Gastroesophageal sphincter (tissue), 4 donors: ENCODE measurements at places on chromosomes 1 and 21. TPM values are rescaled to one million over a fixed set of nuclear protein-coding genes. Genes with fewer than 3 reads are reported as not detected.

DNA sequence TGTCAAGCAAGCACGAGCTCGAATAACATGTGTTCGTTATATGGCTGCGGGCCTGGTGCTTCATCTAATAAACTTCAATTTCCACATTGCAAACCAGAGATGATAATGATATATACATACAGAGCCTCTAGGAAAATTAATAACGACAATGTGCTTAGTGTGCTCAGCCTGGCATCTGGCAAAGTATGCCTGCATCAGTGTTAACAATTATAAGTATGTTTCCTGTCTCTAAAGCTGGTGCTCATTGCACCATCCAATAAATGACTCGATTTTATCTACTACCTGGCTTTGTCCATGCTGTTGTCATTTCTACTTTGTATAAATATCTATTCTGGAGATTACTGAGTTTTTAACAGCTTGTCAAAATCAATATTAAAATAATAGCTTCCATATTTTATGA, 1402.6 kb downstream of the MRPL39 start:
- no peak for ATAC-seq

GRCh38 chr1:149967646-149968045, 31.0 kb upstream of the MTMR11 start:
- ATAC-seq = no peak

DNA sequence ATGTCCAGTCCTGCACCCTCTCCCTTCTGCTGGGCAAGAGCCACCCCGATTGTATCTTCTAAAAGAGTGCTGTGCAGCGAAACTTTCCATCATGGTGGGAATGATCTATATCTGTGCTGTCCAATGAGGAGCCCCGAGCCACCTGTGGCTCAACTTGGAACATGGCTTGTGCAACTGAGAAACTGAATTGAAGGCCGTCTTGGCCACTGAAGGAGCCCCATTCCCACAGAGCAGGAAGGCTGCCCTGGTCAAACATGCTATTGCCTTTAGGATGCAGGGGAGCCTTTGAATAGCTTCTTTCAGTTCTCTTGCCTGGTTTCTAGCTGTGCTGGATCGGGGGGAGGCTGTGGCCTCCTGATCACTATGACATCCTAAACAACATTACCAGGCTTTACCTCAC, 427.6 kb downstream of the SETD4 start:
- ATAC-seq = no peak

- ATAC-seq = peak; percentile 73
These were observed 180.0 kb downstream of the ETS2 start for GRCh38 chr21:38985568-38986378.

- no peak for ATAC-seq
These were observed 148.6 kb downstream of the CHD1L start for GRCh38 chr1:147391114-147391513.

DNA sequence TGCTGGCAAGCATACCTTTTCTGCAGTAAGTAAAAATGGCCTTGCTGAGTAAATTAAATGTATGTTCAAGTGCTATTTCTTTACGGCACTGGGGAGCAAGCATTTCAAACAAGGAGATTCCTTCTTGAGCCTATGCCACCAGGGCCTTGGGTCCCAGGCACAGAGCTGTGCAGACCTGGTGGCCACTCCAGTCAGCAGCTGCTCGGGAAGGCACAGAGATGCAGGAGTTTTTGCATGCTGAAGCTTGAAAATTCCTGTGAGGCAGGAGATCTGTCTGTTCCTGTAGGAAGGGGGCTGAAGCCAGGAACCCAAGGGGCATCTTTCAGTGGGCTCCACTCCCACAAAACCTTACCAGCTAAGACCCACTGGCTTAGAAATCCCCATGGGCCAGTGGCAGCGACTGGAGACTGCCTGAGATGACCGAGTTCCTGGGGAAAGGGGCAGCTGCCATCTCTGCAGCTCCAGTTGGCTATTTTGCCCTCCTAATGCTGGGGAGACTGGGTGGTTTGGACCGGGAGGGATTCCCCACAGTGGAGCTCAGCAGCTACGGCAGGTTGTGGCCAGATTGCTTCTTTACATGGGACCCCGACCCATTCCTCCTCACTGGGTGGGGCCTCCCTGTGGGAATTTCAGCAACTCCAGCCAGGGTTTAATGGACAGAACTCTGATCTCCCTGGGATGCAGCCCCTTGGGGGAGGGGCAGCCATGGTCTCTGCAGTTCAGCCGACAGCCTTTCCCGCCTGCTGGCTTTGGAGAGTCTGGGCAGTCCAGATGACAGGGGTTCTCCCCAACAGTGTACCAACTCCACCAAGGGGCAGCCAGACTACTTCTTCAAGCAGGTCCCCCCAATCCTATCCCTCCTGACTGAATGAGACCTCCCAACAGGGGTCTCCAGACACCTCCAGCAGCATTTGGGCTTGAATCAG, 8.4 kb upstream of the PGBD2 start:
- ATAC-seq = no peak

DNA sequence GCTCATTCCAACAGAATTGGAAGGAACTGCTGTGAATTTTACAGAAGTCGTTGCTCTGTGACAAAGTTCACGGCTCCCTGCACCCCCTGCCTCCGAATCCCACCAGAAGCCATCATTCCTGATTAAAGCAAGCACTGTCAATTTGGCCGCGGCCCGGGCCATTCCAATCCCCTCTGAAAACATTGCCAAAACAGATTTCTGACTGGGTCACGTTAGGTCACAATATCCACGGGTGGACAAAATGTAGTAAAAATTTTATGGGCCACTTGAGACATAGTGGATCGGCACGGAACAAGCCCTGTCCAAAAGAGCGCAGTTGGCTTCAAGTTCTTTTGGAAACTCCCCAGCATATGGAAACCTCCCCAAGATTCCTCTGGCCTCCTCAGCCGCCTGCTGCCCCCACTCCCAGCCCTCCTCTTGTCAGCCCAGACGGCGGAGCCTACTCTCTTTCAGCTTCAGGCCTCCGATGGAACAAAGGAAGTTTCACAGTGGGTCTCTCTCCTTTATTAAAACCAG, 67.2 kb upstream of the IFNAR2 start:
- no peak for ATAC-seq

GRCh38 chr1:33465316-33465715, 7.1 kb upstream of the ZSCAN20 start:
- ATAC-seq = no peak

GRCh38 chr1:156537027-156537426, 35.3 kb downstream of the IQGAP3 start:
- no peak for ATAC-seq

DNA sequence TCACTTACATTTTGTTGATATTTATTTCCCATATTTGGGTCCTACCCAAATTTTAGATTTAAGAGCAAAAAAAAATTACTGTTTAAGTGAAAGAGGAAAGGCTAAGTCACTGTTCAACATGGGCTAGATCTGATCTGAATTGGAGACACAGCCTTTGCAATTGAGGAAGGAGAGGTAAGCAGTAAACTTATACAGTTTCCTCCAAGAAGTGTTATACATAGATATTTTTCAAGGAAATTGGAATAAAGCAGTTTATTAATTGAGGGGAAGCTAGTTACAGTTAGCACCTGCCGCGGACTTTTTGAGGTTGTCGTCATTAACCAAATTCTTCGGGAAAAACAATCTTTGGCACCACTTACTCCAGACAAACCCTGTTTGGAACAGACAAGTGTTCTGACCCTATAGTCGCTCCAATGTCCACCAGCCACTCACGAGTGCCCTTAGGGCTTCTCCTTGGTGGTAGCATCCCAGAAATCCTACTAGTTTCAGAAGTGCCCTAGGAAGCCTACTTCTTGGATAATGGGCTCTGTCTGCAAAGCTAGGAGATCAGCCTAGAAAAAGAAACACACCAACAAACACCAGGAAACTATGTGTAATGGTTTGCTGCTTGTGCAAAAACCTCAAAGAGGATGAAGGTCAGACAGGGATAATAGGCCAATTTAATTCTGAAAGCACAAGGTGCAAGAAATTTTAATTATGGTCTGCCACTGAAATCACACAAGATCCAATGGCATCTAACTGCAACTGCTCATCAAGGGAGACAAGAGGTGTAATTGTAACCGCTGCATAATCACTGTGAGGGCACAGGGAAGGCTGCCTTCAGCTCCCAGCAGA, 2.5 kb downstream of the WLS start:
- ATAC-seq = no peak

DNA sequence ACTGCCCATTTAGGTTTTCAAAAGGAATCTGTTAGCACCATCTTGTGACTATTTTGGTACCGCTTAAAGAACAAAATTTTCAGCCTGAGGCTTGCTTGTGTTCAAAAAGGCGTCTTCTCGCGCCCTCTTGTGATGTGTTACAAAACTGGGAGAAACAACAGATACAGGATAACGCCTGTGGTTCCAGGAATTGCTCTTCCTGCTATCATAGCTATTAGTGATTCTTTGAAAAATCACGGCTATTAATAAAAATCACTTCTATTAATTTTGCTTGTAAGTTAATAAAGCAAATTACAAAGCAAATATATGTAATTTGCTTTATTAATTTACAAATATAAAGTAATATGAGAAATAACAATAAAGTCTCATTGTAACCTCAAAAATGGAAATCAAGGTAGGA, 82.2 kb upstream of the ABCD3 start:
- ATAC-seq = peak; percentile 88

- no peak for ATAC-seq
These were observed 70.6 kb downstream of the TMEM53 start for GRCh38 chr1:44603718-44604117.

- ATAC-seq = peak; percentile 65
These were observed 12.2 kb downstream of the AKIRIN1 start for GRCh38 chr1:39003281-39003680.

DNA sequence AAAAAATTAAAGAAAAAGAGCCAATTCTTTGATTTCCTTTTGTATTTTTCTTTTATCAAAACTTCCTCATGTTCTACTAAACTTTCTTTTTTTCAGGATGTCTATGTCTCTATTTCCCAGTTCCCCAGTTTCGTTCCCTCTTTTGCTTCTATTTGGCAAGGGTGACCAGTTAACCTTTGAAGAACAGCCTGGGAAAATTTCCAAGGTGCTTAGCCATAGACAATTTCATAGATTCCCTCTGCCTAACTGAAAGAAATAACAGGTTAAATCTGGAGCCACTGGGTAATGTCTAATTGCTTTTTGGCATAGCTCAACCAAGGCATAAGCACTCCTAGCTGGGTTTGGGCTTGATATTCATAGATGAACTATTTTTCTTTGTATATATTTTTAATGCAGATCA, 272.3 kb downstream of the ADGRL2 start:
- ATAC-seq = no peak

DNA sequence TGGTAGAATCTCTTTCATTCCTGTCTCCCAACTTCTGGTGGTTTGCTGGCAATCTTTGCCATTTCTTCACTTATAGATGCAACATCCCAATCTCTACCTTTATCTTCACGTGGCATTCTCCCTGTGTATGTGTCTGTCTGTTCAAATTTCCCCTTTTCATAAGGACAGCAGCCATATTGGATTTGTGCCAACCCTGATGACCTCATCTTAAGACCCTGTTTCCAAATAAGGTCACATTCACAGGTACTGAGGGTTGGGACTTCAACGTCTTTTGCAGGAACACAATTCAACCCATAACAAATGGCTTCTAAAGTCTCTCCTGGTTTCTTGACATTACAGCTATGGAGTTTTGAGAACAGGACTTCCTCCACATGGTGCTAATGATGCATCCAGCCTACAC, 84.5 kb upstream of the OLIG2 start:
- ATAC-seq = no peak

GRCh38 chr1:101331794-101332193, 95.0 kb downstream of the S1PR1 start:
- no peak for ATAC-seq

- no peak for ATAC-seq
These were observed 284.0 kb downstream of the PTPRC start for GRCh38 chr1:198922638-198923430.

- no peak for ATAC-seq
These were observed 174.8 kb upstream of the SYT6 start for GRCh38 chr1:114328361-114328904.

GRCh38 chr1:155383406-155383805, 62.7 kb downstream of the RUSC1 start:
- ATAC-seq = no peak

GRCh38 chr21:45995686-45996179, 14.2 kb downstream of the COL6A1 start:
- no peak for ATAC-seq

GRCh38 chr21:45123440-45123839, 49.1 kb downstream of the ADARB1 start:
- no peak for ATAC-seq

GRCh38 chr1:221458447-221459156, 283.3 kb downstream of the DUSP10 start:
- ATAC-seq = peak; percentile 92

The PTAFR gene
- 8.8 TPM for total RNA-seq

The CYP4Z1 gene
- 1.1 TPM for total RNA-seq

The NDUFV3 gene
- 53.6 TPM for total RNA-seq

The KLHDC9 gene
- 7.1 TPM for total RNA-seq
